ENCODE measurements at places on chromosomes 5 and 9. TPM values are rescaled to one million over a fixed set of nuclear protein-coding genes. Genes with fewer than 3 reads are reported as not detected.

The ORM1 gene
- not detected for total RNA-seq

The KCNN2 gene
- total RNA-seq = not detected

The CATSPER3 gene
- not detected for total RNA-seq

The TMC1 gene
- total RNA-seq = not detected

The SHISAL2B gene
- not detected for total RNA-seq

The PTGR1 gene
- total RNA-seq = 62.0 TPM

The PRRC2B gene
- 170 TPM for total RNA-seq

The PFN3 gene
- not detected for total RNA-seq

The IL5 gene
- not detected for total RNA-seq
